ENCODE measurements at places on chromosomes 1 and 21.

- no peak for DNase-seq
Observed at GRCh38 chr1:89962024-89962741, 32.7 kb upstream of the ZNF326 start.

DNA sequence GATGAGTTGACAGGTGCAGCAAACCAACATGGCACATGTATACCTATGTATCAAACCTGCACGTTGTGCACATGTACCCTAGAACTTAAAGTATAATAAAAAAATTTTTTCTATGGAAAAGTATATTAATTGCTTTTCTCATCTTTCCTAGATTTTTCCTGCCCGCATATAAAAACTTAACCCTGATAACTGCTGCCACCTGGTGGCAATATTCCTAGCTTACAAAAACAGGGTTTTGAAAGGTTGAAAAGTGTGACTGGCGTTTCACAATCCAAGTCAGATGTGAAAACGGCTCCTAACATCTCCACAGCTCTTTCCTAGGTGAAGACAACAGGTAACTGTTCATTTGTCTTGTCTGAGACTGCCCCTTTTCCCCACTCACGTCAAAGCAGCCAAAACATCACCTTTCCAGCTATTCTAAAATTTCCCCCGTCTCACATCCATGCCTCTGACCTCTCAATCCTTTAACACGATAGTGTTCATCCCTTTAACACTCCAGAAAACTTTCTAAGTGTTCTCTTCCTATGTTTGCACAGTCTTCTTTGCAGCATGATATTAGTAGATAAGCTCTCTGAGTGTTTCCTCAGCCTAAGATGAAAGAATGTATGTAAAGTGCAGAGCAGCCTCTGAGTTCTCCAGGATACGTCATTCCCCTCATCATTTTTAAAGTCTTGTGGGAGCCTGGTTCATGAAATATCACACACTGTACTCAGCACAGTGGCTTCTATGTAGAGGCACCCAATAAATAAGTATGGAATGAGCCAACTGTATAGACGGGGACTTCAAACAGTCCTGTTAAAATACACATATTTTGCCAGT, 27.5 kb downstream of the OVGP1 start:
- peak; percentile 26 for DNase-seq

GRCh38 chr1:117825414-117825813, 104.0 kb downstream of the GDAP2 start:
- DNase-seq, result no peak

- DNase-seq, result no peak
Observed at GRCh38 chr1:214051786-214052185, 64.0 kb downstream of the PROX1 start.

- DNase-seq, result peak; percentile 52
Observed at GRCh38 chr1:12649971-12650421, 6.1 kb downstream of the AADACL4 start.

GRCh38 chr1:1687846-1688245, 4.7 kb downstream of the SLC35E2B start:
- DNase-seq, result no peak

GRCh38 chr21:41903559-41904351, 24.6 kb upstream of the PRDM15 start:
- DNase-seq, result no peak

DNA sequence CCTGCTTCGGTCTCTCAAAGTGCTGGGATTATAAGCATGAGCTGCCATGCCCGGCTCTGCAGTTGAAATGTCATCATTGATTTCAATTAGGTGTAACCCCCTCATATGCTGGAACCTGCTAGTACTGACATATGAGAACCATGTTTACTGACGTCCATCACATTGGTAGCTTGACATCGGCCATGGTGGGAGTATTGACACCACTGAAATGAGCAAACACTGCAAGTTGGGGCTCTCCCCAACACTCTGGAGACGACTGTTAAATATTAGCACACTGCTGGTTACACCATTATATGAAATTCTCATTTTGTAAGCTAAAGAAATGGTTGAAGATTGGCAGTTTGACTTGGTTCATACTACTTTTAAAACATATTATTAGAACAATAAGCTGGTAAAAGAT, 63.7 kb downstream of the CNST start:
- no peak for DNase-seq

DNA sequence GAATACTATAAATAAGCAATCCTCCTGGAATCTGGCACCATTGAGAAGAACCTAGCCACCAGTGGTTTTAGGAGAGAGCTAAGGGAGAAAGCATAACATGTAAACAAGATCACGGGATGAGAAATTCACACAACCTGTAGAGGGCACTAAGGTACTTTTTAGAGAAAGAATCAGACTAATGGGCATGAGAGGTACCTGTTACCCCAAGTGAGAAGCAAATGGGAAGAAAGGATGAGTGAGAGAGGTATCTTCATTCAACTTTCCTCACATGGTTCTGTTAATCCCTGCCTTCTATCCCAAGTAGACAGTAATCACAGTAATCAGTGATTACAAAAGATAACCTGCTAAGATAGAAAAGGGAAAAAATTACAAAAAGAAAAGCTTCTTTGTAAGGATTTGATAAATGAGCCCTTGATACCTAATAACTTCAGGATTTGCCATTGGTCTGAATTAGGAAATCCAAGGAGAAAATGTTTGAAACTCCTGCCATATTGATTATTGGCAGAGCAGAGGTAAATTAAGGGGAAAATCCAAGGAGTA, 251.1 kb upstream of the ADGRL2 start:
- DNase-seq, result no peak

GRCh38 chr1:30881319-30882181, 27.0 kb downstream of the SDC3 start:
- DNase-seq, result no peak

GRCh38 chr1:178613271-178613945, 100.5 kb downstream of the TEX35 start:
- no peak for DNase-seq

DNA sequence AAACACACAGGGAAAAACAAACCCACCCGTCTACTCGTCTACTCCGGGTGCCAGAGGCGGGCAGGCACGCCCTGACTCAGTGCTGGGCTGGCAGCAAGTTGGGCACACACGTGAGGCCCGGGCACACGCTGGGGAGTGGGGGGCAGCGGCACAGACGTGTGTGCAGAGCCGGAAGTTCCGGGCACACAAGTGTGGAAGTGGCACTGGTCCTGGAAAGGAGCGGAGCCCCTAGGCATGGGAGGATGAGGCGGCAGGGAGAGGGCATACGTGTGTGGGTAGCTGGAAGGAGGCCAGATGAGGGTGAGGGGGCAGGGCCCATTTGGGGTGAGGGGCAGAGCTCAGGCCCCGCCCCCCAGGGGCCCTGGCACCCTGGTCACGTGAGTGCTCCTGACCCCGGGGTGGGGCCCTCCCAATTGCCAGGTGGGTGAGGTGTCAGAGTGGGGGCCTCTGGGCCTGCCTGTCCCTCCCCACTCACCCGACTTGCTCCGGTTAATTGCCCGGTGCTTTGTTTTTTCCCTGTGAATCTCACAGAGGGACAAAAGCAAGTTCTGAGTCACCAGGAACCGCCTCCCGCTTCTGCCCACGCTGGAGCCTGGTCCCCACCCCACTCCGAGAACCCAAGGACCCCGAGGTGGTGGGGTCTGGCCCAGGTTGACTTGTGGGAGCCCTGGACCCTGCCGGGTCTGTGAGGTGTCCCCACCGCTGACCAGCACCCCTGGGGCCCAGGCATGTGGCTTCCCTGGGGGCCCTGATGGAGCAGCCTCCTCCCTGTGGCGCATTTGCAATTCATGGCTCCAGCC, 104.8 kb upstream of the CASZ1 start:
- no peak for DNase-seq

DNA sequence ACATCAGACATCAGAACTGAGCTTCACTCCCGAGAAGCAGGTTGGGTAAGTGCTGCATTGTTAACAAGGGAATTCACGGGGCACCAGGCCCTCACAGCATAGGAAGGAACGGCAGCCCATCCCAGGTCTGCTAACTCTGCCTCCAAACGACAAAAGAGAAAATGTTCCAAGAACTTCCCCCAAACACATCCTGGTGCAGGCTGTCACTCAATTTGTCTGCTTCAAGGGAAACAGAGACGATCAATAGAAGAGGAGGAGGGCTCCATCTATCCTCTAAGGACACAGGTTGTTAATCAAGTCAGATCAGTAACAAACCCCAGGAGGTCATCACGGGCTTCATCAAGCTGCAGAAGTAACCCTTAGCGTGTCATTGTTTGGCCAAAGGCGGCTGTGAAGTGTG, 3.5 kb upstream of the TSPEAR start:
- no peak for DNase-seq

DNA sequence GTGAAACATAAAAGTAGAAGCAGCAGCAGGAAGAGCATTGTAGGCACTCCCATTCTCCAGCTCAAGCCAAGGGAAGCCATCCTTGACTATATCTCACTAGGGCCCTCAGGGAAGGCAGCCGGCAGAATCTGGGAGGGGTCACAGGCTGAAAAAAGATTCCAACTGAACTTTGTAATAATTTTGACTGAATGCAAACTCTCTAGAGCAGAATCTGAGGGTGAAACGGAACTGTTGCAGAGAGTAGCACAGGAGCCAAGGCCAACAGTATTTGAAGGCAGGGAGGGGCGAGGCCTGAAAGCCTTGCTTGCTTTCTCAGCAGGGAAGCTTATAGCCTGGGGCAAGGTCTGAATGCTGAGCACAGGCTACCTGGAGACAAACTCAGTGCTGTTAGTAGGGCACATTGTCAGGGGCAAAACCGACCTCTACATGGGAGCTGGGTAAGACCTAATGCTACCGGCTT, 180.6 kb downstream of the COL24A1 start:
- no peak for DNase-seq

- peak; percentile 53 for DNase-seq
Observed at GRCh38 chr1:22689505-22689904, 21.1 kb upstream of the EPHB2 start.

GRCh38 chr1:241422470-241422869, 65.5 kb upstream of the RGS7 start:
- DNase-seq, result no peak

GRCh38 chr1:248618878-248619277, 16.0 kb downstream of the OR2T11 start:
- no peak for DNase-seq

DNA sequence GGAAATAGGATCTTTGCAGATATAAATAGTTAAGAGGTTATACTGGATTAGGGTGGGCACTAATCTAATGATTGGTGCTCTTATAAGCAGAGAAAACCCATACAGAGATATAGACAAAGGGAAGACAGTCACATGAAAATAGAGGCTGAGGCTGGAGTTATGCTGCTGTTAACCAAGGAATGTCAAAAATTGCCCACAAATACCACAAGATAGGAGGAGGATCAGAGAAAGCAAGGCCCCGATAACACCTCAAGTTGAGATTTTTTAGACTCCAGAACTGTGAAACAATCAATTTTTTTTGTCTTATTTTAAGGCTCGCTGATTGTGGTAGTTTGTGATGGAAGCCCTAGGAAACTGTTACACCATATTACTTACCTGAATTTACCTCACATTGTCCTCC, 513.2 kb downstream of the COL11A1 start:
- DNase-seq, result no peak

- DNase-seq, result no peak
Observed at GRCh38 chr1:183443011-183443410, 24.8 kb upstream of the NMNAT2 start.

- no peak for DNase-seq
Observed at GRCh38 chr1:217109928-217110327, 386.7 kb upstream of the ESRRG start.
